ENCODE measurements at places on chromosomes 7 and 10.

- no peak for DNase-seq
Measured at GRCh38 chr10:99658622-99659030, 683 bp upstream of the ENTPD7 start.

DNA sequence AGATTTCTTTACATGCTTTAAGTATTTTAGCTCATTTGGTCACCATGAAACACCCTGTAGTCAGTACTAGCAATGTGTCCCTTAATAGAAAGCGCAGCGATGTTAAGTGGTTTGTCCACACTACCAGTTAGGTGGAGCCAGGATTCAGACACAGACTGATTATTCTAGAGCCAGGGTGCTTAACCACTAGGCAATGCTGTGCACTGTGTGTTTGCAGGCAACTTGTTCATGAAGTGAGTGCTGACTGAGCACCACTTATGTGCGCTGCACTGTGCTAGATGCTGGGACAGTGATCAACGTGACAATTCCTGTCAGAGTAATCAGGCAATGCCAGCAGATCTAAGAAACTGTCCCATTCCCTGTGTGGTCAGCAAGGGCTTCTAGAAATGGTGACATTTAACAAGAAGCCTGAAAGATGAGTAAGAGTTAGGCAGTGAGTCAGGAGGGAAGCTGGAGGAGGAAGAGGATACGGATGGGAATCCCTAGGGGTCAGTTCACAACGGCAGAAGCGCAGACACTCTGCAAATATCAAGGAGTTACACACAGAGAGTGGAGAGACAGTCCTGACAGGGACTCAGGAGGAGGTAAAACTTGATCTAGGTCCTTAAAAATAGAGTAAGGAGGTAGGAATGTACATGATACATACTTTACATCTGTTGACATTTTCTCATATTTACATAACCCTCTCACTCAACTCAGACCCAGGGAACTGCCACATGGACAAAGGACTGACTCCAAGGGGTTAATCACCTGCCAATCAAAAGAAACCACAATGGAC is 69.7 kb upstream of the EGR2 start:
- no peak for DNase-seq

- no peak for DNase-seq
Measured at GRCh38 chr10:37700886-37701780, 156.3 kb downstream of the ZNF248 start.

DNA sequence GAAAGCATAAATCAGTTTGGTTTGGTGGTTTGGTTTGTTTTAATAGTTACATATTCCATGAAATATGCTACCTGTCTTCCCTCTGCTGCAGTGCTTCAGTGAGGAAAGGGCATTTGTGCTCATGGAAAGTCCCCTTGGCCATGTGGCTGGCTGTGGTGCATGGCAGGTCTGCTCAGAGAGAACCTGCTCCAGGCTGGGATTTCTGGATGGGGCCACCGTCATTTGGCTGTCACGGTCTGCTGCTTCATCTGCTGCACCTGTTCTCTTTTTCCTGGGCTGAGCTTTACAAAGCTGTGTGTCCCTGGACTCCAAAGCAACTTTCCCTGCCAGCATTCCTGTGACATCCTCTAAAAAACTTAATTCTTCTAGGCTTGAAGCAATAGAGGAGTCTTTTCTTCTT is 8.9 kb downstream of the CDK14 start:
- no peak for DNase-seq

DNA sequence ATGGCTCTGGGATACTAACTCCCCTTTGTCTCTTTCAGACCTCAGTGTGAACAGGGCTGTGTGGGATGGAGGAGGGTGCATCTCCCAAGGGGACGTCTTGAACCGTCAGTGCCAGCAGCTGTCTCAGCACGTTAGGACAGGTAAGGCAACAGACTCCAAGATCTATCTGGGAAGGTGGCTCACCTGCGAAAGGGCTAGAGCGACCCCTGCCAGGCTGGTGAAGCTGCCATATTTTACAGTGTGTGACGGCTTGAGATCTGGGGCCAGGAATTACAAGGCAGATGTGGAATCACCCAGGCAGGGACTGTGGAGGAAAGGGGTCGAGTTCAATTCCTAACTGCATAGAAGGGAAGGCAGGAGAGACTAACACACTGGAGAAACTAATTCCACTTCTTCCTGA is 11.2 kb downstream of the MUC17 start:
- no peak for DNase-seq

GRCh38 chr10:62985807-62986600 is 147.1 kb upstream of the NRBF2 start:
- no peak for DNase-seq

- no peak for DNase-seq
Measured at GRCh38 chr10:133537546-133538545, 10.7 kb downstream of the CYP2E1 start.

DNA sequence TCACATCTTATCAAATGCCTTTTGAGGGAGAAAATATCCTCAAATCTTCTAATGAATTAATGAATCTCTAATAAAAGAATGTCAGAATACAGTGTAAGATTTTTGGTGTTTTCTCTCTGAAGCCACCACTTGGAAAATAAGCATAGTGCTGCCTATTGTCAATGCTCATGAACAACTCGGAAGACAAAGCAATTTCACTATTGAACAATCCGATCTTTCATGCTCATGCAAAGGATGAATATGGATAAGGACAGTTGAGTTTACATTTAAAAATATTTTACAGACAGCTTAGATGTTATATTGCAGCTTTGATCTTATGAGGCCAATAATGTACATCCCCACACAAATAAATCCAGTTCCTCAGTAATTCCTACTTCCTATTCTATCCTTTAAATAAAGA is 40.6 kb downstream of the MAGI2 start:
- DNase-seq: no peak

DNA sequence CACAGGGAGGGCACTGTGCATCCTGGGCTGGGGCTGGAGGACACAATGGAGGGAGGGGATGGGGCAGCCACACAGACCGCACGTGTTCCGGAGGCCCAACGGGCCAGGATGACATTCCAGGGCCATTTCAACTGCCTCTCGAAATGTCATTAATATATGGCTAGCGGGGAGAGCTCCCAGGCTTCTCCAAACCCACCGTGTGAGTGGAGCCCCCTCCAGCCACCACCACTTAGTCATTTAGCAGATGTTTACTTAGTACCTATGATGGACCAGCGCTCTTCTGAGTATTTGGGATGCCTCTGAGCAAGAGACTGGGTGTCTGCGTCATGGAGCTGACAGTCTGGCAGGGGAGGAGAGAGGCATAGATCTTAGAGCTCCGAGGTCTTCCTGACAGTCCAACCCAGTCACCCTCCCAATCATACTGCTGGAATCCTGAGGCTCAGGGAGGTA is 107.3 kb downstream of the ZMIZ1 start:
- DNase-seq: no peak

GRCh38 chr10:35824704-35825103 is 182.6 kb upstream of the FZD8 start:
- DNase-seq: no peak

DNA sequence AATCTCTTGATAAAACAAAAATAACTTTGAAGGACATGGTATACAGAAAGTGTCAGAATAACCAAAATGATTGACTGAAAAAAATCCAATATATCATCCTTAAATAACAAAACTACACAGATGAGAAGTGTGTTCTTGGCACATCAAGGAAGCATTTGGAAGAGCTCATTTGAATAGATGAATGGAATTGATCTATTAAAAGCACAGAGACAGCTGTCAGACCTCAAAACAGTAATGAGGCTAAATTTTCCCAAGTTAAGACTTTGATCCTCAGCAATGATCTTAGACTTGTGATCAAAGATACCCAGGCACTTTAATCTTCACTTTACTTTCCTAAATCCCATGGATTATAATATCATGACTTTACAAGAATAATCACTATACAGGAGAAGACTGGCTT is 395.4 kb upstream of the NFE2L3 start:
- no peak for DNase-seq

GRCh38 chr10:121362026-121362425 is 236.2 kb downstream of the FGFR2 start:
- no peak for DNase-seq

DNA sequence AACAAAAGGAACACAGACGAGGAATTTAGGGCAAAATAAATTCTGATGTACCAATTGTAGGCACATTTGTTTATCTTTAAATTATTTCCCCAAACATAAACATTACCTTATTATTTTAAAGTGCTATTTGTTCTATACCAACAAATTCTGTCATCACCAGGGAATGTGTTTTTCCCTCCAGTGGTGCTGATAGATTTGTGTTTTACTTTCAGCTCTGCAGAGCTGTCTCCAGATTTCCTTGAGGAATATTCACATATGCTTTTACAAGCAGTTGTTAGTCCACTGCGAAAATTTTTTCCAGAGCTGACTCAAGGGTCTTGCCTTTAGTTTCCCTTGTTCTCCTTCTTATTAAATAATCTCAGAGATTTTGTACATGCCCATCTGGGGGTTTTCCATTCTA is 362.8 kb downstream of the PHF14 start:
- DNase-seq: no peak

- no peak for DNase-seq
Measured at GRCh38 chr10:23202779-23203178, 10.7 kb downstream of the PTF1A start.

GRCh38 chr7:116670409-116671015 is 1.5 kb upstream of the MET start:
- no peak for DNase-seq

DNA sequence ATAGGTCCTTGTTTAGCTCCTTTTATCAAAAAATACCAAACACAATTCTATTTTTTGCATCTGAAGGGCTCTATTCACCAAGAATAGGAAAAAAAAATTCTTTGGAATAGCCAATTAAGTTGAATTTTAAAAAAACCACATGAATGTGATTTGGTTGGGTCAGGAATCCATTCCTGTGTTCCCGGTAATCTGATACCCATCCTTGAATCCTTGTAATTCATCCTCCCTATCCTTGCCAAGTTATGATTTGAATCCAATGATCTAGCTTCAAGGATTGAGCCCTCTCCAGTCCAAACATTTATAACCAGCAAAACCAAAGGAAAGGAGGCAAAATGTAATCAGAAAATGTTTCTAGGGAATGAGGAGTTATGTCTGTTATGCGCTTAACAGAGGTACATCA is 86.6 kb downstream of the CFAP58 start:
- no peak for DNase-seq

DNA sequence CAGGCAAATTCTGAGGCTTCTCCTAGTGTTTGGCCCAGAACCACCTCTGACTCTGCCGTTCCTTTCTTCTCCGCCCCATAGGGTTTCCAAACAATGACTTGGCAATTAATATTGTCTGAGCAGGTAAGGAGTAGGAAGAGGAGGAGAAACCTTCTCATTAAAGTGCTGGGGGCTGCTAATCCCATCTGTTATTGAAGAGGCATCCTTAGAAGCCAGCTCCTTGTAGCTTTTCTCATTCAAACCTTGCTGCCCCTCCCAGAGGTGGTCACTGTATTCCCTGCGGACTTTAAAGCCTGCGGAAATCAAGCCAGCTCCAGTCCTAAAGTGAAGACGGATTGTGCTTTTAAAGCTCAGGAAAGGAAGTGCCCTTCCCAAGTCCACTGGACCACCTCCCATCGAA is 1.4 kb upstream of the NKX1-2 start:
- no peak for DNase-seq

DNA sequence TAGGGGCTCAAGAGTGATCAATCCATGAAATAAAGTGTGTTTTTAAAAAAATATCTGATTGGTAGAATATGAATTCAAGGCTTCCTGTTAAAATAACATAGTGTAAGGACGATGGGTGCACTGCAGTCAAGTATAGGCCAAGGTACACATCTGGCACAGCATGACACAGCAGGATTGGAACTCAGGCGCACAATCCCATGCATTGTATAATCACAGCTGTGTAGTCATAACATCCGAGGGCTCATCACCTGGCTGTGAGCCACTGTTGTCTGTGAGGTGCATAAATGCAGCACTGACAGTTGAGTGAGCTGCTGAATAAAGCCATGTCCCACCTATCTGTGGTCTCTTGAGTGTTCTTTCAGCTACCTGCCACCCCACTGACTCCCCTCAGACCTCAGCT is 142.3 kb upstream of the HPS1 start:
- no peak for DNase-seq

DNA sequence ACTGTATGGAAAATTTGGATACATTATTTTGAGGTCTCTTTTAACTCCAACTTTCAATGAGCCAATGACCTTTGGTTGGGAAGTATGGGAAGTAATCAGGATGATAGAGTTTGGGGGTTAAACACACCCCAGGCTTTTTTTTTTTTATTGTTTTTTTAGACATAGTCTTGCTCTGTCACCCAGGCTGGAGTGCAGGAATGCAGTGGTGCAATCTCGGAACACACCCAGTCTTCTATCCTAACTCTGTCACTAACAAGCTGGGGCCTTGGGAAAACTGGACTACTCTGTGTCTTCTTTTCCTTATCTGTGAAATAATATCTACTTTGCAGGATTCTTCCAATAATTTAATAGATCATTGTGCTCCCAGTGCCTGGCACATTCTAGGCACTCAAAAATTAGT is 37.6 kb upstream of the AGBL3 start:
- no peak for DNase-seq

GRCh38 chr7:7970237-7970530 is 1.6 kb downstream of the GLCCI1 start:
- peak; percentile 43 for DNase-seq

DNA sequence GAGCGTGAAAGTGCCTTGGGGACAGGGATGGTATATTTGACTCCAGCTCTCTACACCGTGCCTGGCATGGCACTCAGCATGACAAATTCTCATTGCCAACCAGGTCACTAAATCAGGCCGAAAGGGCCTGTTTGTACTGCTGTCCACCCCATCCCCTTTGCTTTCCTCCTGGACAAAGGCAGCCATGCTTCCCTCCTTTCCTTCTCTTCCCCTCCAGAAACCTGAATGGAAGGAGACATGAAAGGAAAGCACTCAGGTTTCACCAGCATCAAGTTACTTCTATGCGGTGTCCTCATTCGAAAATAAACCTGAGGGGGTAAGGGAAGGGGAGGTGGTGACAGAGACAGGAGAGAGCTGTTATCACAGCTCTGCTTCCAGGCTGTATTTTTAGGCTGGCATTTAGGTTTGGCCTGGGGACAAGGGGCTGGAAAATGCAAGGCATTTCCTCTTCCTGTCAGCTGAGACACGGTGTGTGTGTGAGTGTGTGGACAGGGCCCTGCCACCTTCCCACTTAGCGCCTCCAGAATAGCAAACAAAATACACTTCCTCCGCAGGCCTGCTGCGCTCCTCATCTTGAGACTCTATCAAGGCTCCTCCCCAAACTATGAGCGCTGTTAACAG is 79.9 kb upstream of the COL13A1 start:
- DNase-seq: no peak

DNA sequence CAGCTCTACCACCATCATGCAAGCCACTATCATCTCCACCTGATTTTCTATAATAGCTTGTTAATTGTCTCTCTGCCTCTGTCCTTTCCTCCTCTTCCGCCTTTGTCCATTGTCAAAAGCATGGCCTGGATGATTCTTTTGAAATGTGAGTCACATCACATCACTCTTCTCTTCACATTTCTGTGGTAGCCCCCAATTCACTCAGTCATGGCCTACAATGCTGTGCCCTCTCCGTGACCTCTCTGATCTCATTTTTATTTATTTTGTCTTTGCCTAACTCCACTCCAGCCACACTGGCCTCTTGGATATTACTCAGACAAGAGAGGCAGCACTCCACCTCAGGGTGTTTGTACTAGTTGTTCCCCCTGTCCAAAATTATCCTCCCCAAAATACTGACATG is 4.9 kb upstream of the ABCB4 start:
- DNase-seq: no peak

Data from NCI-H2227 treated with DMSO at 0.1 percent for 48 hours (cell line).